HFF-Myc (cell line): ENCODE measurements at places on chromosomes 12 and 14.

GRCh38 chr12:39626033-39626814, 6.6 kb upstream of the ABCD2 start:
- DNase-seq, result no peak

- DNase-seq, result no peak
These were observed 62.9 kb downstream of the SAMD4A start for GRCh38 chr14:54629635-54630360.

GRCh38 chr14:22497144-22497423, 91.9 kb downstream of the DAD1 start:
- DNase-seq, result no peak

GRCh38 chr12:48286665-48287064, 64.1 kb downstream of the ZNF641 start:
- DNase-seq, result no peak

DNA sequence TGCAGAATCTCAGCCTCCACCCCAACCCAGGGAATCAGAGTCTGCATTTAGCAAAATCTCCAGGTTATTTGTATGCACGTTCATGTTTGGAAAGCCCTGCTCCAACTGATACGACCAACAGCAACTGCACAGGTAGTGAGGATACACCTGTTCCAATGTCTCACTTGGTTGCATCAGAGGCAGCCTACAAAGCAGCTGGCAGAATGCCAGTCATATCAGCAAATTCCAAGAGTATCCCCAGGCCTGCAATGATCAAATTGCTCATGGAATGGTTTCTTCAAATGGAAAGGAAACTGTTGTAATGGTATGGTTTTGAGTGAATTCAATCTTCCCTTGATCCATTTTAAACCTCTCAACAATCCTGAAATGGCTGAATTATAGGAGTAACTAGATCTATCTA, 75.4 kb downstream of the GRIP1 start:
- DNase-seq, result no peak

GRCh38 chr14:72613975-72614319, 280.0 kb downstream of the DPF3 start:
- no peak for DNase-seq

- DNase-seq, result no peak
These were observed 204.3 kb downstream of the KIF26A start for GRCh38 chr14:104342435-104343293.

DNA sequence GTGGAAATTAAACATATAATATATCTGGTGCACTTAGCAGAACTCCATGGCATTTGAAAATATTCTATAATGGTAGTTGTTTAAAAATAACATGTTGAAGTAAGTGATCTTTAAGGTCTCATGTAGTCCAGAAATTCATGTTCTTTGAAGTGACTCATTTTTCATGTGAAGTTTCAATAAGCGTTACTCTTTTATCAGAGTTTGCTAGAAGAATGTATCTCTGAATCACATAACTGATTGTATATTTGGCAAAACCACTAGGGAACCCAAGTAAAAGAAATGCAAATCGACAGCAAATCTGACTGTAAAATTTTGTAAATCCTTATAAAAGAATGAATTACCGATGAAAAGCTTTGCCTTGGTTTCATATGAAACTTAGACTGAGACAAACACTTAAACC, 463.3 kb downstream of the TMTC2 start:
- DNase-seq, result no peak

DNA sequence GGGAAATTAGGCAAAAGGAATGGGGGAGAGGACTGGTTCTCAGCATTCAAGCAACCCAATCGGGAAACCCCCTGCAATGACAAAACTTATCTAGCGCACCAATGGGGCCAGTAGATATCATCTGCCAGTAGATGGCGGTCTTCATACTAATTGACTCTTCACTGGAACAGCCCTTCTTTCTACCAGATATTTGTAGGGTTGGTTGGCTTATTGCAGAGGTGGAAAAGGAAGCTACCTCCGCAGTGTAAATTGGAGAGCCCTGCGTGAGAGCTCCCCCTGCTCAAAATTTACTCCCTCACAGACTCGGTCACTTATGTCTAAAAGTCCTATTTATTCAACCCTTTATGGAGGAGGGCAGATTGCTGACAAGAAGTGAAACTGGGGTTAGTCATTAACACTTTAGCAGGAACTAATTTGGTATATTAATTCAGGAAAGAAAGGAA, 166.1 kb upstream of the CCND2 start:
- no peak for DNase-seq

- DNase-seq, result no peak
These were observed 39.2 kb upstream of the SOCS2 start for GRCh38 chr12:93533310-93533709.

DNA sequence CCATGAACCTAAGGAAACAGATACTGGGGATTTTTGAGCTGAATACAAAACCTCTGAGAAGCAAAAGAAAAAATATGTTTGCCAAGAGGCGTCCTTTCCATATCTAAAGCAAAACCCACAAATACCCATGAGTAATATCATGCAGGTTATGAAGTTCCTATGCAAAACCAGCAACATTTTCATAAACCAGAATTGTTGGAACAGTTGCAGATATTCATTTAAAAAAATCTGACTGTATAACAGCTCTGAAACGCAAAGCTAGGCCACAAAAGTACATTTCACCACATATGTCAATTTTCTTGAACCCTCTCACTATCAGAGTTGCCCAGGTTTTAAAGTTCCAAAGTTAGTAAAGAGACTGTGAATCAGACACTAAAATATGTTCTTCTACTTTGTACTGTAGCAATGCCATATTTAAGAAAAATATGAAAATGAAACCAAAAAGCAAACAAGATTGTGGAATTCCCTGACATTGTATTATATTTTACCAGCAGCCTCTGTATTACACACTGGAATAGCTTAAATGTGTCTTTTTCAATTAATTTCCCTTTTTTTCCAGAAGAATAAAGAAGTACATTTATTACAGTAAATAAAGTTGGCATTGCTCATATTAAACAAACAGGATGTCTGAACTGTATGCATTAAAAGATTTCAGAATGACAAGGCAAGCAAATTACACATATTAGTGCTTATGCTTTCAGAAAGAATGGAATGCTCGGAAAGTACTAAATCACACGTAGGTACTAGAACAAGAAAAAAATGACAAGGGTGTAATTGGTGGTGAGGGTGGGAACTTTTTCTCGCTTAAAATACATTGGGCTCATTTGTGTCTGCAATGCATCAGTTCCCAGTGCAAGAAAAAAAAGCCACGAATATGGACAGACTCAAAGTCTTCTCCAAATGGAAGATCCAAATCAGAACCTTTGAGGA, 33.6 kb upstream of the HIF1A start:
- no peak for DNase-seq

GRCh38 chr12:65907513-65907912, 83.2 kb downstream of the HMGA2 start:
- no peak for DNase-seq

- DNase-seq, result no peak
These were observed 64.5 kb downstream of the CAND1 start for GRCh38 chr12:67333649-67334048.

GRCh38 chr14:31441273-31442111, 15.8 kb downstream of the DTD2 start:
- peak; percentile 27 for DNase-seq

DNA sequence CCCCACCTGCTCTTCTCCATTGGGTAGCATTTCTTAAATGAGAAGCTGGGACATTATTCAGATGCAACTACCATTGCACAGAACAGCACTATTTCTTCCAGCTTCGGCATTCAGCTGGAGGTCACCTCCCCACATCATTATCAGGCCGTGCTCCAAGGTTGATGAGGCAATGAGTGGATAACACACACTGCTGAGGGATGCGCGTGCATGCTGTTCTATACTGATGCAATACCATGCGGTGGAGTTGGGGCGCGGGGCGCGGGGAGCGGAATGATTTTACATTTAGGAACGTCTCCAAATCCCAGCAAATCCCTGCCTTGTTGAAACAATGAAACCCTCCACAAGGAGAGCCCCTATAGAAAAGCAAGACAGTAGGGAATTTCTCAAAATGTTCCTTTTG, 283.4 kb downstream of the GRIN2B start:
- DNase-seq, result no peak

GRCh38 chr14:56160088-56160487, 41.9 kb downstream of the PELI2 start:
- peak; percentile 42 for DNase-seq

DNA sequence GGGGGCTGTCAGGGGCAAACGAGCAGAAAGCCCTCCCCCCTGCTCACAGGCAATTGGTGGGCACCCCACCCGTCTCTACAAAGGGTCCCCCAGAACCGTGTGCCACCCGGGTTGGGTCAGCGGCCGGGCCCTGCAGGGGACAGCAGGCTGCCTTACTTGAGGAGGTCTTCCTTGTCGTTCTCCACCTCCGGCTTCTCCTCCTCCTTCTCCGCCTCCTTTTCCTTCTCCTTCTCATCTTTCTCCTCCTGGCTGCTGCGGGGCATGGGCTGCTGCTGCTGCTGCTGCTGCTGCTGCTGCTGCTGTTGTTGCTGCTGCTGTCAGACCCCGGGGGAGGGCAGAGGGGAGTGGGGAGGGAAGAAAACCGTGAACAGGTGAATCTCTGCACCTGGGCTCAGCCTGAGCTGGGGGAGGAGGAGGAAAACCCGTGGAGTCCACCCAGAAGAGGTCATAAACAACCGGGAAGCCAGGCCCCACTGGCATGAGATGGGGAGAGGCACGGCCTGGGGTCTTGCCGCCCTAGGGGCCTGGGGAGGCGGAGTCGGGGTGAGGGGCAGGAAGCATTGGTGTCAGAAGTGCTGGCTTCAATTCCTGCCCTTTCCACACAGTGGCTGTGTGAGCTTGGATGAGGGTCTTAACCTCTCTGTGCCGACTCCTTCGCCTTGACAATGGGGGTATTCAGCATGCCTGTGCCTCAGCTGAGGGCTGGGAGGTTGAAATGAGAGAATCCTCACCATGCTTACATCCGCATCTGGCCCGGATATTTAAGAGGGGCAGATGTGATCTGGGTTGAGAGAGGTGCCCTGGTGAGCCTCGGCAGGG, 107.6 kb downstream of the RFLNA start:
- no peak for DNase-seq

GRCh38 chr12:132379576-132379975, 50.2 kb upstream of the GALNT9 start:
- DNase-seq, result no peak

DNA sequence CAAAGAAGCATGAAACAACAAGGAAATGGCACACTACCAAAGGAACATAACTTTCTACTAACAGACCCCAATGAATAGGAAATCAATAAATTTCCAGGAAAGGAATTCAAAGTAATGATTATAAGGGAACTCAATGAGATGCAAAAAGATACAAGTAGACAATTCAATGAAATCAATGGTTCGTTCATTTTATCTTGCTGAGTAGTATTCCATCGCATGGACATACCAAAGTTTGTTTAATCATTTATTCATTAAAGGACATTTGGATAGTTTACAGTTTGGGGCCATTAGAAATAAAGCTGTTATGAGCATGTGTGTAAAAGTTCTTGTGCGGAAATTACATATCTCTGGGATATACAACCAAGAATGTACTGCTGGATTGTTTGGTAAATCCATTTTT, 35.0 kb upstream of the LYZ start:
- DNase-seq, result no peak

DNA sequence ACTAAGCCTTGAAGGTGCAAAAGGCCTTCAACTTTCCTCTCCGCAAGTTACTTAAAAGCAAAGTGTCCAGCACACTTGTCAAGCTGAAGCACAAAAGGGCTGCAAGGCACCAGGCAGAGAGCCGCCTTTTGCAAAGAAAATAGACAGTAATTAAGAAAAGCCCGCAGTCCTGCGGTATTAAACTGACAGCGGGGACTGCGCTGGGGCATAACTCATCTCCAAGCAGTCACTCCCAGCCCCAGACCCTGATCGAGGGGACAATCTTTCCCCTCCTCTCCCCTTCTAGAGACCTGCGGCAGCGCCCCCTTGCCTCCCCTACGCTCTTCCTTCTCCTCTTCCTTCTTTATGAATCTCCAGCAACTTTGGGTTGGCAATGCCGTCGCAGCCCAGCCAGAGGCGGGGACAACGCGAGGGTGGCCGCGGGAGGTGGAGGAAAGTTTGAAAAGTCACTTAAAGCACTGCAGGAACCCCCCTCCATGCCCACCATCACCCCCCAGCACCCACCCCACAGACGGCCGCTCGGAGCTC, 200.9 kb upstream of the CAND1 start:
- DNase-seq, result no peak

- DNase-seq, result no peak
These were observed 161.9 kb downstream of the CAPZA3 start for GRCh38 chr12:18899678-18900317.

DNA sequence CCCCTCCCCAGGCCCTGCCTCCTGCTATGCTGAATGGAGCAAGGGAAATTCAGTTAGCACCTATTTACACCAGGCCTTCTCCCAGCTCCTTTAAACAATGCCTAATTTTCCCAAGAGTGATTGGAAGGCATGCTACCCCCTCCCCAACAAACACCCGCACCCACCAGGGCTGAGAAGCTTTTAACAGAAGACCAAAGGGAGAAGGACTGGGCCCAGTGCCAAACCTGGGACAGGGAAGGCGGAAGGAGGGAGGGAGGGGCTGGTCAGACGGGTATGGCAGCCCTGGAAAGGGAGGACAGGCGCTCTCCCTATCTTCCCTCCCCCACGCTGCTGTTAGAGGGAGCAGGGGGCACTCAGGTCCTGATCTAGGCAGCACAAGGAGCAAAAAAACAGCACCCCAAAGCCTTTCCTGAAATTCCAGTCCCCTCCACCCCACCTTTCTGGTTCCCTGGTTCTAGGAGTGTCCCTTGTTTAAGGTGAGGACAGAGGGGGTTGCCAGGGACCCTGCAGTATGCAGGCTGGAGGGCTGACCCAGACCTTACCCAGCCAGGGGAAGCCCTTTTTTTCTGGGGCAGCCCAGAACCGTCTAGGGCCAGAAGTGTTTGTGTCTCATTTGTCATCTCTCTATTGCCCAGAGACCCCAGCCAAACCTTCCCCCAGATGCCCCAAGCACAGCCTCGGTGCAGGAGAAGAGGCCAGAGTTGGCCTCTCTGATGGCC, 2.4 kb upstream of the KRT8 start:
- no peak for DNase-seq

GRCh38 chr12:7001921-7002591, 16.2 kb downstream of the LPCAT3 start:
- DNase-seq, result no peak

DNA sequence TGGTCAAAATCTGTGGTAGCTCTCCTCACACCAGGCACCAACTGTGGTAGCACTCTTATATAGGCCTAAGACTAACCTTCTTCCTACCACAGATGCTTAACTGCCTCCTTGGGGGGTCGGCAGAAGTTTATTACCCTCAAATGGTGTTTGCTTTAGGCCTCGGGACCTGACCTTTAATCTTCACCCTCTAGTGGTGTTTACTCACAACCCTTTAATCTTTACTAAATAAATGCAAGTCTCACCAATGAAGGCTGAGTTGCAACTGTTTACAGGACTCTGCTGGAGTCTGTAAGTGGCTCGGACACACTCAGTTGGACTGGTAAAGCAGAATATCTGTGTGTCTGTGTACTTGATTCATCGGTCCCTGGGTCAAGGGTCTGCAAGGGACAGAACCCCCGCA, 29.4 kb downstream of the CCER1 start:
- DNase-seq, result no peak

DNA sequence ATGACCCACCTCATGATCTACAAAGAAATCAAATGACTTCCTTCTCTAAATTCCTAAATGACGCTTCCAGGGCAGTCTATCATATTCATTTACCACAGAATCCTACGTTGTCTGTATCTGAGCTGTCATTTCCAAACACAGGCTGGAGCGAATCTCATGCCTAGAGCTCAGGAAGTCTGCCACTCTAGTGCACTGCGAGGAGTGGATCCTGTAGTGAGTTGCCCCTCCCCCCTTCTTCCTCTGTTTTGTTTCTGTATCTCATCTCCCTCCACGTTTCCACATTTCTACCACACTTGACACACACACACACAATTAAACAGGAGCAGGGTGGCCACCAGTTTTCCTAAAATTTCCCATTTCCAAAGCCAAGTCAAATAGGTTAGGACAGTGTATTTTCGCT, 415.4 kb upstream of the PRICKLE1 start:
- no peak for DNase-seq
